Hematopoietic multipotent progenitor cell treated with erythropoietin and hydrocortisone succinate and interleukin-3 and kit ligand, for 8 days (in vitro differentiated cells): ENCODE measurements at places on chromosomes 3 and 15.

- DNase-seq, result no peak
Observed at GRCh38 chr3:38140326-38141172, 2.1 kb downstream of the MYD88 start.

DNA sequence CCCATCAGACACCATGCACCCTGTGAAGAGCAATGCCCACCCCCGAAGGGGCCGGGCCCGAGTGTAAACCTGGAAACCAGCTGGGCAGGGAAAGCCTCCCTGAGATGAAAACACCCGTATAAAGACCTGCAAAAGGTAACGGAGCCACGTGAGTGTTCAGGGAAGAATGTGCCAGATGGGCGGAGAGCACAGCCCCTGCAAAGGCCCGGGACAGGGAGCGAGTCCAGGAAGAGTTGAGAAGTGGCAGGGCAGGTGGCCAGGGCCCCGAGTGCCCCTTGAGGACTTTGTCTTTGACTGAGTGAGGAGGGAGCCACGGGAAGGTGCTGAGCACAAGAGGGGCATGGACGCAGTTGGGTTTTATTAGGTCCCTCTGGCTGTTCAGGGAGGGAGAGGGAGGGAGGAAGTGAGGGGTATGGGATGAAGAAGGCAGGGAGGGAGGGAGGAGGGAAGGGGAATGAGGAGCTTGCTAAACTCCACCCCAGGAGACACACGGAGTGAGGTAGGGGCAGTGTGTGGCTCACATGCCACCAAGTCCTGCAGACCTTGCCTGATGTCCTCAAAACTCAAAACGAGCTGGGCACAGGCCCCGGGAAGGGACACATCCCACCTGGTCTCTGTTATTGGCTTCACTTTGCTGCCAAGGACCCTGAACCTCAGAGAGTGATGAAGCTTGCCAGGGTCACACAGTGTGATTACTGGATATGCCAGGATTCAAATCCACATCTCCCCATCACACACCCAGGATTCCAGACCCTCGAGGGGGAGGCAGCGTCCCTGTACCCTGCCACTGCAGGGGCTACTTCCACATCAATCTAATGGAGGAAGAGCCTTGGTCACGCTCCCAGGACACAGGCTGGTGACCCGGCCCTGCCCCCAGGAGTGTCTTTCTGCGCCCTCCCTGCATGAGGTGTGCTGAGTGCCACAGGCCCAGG lies 49.1 kb upstream of the IQSEC1 start:
- DNase-seq, result no peak

DNA sequence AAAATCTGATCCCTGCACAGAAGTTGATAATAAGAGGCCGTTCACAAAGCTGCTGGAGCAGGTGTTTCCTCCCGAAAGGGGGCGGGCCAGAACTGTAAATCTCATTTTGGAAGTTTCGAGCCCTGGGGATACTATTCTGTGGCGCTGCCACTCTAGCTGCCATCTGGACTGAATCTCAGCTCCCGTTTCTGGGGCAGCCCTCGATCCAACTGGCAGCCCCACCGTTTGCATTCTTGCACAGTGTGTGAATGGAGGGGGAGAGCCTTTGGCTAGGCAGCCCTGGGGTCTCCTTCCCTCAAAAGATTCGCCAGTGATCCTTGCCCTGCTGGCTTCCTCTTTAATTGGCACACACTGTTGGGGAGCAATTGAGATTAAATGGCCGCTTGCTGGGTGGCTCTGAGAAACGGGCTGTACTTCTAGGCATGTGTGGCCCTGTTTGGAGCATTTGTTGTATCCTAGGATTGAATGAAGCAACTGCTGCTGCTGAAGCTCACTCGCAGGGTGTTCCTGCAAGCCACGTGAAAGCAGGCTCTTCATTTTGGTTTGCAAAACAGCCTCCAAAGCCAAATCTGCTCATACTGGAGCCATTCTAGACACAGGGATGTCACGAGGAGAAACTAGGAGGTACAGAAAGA lies 57.2 kb upstream of the TOPAZ1 start:
- DNase-seq, result no peak

DNA sequence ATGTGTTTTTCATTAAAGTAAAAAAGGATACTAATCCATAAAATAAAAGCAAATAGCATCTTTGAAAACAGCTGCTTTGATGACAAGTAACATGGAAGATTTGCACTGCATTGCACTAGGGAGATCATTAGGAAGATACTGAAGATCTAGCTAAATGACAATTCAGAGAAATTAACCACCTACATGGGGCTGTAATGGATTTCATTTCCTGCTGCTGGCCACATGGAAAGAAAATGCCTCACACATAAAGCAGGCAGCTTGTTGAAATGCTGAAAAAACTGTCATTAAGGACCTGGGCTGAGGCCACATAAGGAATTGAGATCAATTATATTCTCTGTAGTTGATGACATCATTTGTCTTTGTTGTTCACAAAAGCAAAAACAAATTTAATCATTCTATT lies 94.1 kb downstream of the PYDC2 start:
- no peak for DNase-seq

DNA sequence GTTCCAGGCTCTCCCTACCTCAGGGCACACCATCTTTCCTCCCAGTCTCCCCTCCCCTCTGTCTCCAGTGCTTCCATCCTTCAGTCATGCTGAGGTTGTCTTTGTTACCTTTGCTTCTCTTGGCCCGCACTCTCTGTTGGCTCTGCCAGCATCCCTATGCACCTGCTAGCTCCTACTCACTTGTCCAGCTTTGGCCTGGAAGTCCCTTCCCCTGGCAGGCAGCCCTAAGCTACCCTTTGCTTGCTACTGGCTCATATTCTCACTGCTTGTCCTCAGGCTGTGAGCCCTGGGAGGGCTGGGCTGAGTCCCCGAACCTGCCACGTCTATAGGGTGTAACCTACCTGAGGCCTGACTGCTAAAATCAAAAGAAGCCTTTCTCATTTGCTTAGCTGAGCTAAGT lies 122.7 kb downstream of the PGPEP1L start:
- no peak for DNase-seq

DNA sequence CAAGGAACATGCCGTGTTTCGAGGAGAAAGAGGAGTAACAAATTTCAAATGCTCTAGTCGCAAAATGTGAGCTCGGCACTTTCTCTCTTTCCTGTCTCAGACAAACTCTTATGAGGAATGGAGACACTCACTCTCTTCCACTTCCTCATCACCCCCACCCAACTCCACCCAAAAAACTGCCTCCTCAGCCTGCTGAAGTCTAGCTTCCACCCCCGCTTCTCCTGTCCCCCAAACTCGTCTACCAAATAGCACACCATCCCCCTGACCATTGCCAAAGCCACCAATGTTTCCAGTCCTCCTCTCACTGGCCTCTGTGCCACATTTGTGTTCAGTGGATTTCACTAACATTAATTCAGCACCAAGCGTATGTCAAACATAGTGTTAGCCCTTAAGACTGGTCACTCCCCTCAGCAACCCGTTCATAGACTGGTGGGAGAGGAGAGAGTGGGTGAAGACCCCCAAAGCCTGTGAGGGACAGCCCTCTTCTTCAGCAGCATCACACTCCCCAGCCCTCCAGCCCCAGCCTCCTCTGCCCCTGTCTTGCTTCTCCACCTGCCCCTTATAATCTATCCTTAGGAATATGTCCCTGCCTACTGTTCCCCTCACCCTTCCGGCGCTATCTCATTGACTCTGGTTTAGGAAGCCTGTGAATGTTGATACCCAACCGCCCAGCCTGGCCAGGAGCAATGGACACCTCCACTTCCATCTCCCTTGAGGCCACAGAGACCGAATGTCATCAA lies 77.3 kb downstream of the FAM174B start:
- DNase-seq, result no peak
